ENCODE measurements at places on chromosomes 13 and 19.

- DNase-seq, result no peak
These were observed 47.3 kb downstream of the LATS2 start for GRCh38 chr13:21014139-21014501.

DNA sequence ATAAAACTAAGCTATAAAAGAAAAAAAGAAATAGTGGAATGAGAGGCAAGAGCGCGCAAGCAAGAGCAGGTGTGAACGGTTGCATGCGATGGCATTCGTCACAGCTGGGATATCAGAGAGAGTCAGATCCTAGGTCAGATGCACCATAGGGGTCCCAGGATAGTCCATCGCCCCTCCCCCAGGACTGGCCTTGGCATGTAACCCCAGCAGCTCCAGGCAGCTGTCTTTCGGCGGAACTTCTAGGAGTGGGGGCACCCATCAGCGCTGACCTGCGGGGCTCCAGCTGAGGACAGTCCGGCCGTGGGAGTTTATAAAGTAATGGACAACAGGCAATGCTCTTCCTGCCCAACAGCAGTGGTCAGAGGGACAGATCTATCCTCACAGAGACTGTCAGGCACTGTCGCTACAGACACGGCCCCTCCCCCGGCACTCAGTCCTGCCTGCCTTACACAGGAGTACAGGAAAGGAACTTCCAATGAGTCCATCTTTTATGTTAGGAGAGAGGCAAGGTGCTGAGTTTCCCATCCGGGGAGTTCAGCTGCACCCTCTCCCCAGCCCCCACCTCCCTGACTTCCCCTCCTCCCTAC is 1.4 kb downstream of the SIAH3 start:
- DNase-seq, result no peak

DNA sequence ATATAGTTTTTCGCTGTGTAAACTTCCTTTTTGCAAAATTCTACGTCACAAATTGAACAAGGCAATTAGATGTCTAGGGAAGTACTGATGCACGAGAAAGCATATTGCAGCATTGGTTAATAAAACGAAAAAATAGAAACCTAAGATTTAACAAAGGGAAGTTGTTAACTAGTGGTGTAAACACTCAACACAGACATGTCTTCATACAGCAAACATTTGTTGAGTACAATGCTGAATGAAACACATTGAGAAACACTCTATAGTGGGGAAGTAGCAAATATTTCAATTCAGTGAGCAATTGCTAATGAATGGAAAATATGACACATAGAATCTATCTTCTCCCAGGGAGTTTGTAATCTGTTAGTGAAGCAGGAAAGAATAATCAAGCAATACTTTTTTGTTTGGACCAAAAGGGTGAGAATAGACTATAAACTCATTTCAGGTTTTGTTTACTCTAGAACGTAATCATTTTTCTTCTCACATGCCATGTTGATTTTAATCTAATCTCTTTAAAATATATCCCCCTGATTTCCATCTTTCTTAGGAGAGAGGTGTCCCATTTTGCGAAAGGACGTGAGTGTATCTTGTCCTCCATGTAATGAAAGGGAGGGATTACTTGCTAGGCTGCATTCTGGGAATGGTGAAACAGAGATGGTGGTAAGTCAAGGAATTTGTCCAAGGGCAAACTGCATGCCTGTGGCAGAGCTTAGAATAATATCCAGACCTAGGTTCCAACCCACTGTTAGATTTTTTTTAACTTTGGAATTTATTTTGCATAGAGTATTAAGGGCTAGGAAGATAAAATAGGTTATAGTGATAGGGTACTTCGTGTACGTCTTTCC is 1.7 kb upstream of the ANKRD10 start:
- no peak for DNase-seq

- DNase-seq, result no peak
These were observed 17.1 kb upstream of the GPC5 start for GRCh38 chr13:91381371-91381770.

GRCh38 chr19:49911381-49912145 is 14.9 kb upstream of the IL4I1 start:
- no peak for DNase-seq

DNA sequence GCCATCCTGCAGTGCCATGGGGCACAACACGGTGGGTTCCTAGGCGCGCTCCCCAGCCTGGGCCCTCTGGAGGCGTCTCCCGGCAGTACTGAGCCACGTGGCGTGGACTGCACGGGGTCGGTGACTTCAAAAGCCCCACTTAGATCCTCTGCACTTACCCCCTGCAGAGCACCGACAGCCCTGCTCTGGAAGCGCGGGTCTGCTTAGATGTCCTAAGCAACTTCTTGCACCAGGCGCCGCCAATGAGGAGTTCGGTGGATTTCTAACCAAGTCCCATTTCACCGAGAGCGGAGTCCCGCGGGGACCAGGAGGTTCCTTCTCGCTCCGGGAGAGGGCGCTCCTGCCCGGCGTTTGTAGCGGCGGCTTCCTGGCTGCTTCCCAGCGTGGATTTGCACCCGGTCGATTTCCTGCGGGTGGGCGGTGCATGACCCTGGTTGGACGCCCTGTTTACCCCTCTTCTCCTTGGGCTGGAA is 25.2 kb upstream of the ZNF845 start:
- DNase-seq, result peak; percentile 16

GRCh38 chr13:77918391-77919245 is at the start of gene EDNRB:
EDNRB (minus strand) TSS chr13:77918831; CDS start chr13:77918573, 258 bp downstream.
- no peak for DNase-seq

DNA sequence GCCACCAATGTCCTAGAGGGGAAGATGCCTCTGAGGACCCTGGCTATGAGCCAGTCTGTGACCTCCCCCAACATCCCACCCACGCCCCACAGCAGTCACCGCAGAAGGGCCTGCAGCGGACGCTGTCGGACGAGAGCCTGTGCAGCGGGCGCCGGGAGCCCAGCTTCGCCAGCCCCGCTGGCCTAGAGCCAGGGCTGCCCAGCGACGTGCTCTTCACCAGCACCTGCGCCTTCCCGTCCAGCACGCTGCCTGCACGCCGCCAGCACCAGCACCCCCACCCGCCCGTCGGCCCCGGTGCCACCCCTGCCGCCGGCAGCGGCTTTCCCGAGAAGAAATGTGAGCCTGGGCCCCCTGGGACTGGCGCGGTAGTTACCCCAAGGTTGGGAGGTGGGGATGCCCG is 30.6 kb downstream of the DPF1 start:
- DNase-seq, result no peak

GRCh38 chr19:4542896-4543841 is 3.3 kb upstream of the LRG1 start:
- no peak for DNase-seq

GRCh38 chr13:110471833-110472162 is 89.7 kb downstream of the RAB20 start:
- DNase-seq, result no peak

- no peak for DNase-seq
These were observed 14.2 kb downstream of the ZIC2 start for GRCh38 chr13:99995589-99996380.

- DNase-seq, result no peak
These were observed 930.0 kb upstream of the SLITRK6 start for GRCh38 chr13:86729206-86729605.

DNA sequence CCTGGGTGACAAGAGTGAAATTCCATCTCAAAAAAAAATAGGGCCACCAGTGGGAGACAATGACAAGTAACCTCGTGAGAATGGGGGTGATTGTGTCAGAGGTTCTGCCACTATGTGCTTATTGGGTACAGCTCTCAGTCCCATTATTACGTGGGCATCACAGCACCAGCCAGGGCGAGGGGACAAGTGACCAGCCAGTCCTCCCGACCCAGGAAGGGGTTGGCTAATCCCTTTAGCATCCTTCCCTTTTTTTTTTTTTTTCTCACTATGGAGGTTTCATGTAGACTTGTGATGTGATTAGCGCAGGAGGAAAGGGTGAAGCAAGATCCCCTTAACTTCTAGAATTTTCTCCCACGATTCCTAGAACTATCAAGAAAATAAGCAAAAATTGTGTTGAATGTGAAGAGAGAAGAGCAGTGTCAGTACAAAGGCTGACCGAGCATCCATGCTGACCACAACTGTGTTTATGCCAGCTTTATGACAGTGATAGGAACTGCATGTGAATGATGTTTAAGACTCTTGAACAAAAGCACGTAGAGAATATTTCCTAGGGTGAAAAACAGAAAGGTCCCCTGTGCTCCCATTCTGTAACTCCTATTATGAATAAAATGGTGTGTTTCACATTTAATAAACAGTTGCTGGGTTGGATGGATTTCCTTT is 50.0 kb downstream of the ALOX5AP start:
- DNase-seq, result no peak

GRCh38 chr19:41030651-41031050 is 39.6 kb downstream of the CYP2B6 start:
- DNase-seq, result no peak

GRCh38 chr19:41932259-41932719 is 4.0 kb upstream of the ERFL start:
- DNase-seq, result no peak

DNA sequence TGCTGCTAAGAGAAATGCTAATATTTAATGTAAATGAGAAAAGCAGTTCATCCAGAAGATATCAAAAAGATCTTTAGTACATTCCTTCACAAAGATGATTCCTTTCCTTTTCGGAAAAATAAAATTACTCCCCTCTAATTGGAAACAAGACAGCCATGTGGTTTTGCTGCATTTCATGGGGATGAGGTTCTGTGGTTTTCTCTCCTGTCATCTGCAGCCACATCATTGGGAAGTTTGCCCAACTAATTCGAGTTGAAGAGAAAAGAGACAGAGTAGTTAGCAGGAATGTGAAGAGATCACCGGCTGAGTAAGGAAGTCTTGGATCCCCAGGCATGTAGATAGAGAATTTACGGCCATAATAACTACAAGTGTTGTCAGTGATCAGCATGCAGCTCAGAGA is 122.1 kb downstream of the CYSLTR2 start:
- DNase-seq, result no peak

DNA sequence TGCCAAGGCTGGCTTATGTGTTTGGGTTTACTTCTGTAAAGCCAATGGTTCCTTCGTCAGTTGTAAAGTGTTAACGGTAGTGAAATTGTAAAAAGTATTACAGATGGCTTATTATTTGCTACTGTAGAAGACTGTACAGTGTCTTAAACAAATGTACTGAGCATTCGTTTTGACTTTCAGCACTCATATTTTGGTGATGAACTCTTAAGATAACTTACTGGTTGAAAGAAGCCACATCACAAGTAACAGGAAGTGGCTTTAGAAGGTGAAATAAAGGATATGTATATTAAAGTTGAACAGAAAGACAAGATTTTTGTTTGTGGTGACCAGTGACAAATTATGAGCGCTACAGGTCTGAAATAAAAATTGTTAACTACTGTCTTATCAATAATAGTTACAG is 64.2 kb downstream of the URI1 start:
- DNase-seq, result no peak

DNA sequence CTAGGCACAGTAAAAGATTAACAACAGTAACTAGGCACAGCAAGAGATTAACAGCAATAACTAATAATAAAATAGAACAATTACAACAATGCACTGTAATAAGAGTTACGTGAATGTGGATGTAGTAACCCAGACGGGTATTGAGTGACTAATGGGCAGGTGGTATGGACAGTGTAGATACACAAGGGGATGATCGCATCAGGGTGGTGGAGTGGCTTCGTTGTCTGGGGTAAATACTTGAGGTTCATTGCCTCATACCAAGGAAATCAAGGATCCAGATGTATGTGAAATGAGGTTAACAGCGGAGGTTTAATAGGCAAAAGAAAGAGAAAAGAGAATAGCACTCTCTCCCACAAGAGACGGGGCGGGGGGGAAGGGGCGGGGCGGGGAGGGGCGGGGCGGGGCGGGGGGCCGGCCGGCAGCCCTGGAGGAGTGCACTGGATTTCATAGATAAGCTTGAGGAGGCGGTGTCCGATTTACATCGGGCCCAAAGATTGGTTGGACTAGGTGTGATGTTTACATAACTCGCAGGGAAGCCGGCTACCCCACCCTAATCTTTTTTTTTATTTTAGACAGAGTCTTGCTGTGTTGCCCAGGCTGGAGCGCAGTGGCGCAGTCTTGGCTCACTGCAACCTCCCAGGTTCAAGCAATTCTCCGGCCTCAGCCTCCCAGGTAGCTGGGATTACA is 106.3 kb downstream of the KCTD15 start:
- DNase-seq, result peak; percentile 41

- DNase-seq, result no peak
These were observed 17.1 kb downstream of the SHISA7 start for GRCh38 chr19:55426042-55426441.

DNA sequence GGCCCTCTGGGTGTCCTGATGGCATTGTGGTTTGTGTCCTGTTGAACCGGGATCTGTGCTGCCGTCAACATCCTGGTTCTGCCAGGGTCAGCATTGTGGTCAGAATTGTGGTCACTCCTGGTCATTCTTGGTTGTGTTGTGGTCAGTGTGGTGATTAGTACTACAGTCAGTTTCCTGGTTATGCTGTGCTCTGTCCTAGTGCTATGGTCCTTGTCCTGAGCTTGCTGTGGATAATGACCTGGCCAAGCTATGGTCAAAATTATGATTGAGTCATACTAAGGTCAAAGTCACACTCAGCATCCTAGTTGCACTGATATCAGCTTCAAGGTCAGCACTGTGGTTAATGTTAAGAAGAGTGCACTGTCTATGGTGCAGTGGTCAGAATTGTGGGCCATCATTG is 4.5 kb upstream of the OLFM2 start:
- no peak for DNase-seq

GRCh38 chr13:29713839-29714238 is 118.4 kb upstream of the SLC7A1 start:
- peak; percentile 49 for DNase-seq

- DNase-seq, result no peak
These were observed 20.0 kb downstream of the CILP2 start for GRCh38 chr19:19558055-19558454.

GRCh38 chr13:59879281-59879680 is 284.4 kb downstream of the DIAPH3 start:
- no peak for DNase-seq

- DNase-seq, result no peak
These were observed 709.8 kb downstream of the PCDH17 start for GRCh38 chr13:58341318-58341717.

DNA sequence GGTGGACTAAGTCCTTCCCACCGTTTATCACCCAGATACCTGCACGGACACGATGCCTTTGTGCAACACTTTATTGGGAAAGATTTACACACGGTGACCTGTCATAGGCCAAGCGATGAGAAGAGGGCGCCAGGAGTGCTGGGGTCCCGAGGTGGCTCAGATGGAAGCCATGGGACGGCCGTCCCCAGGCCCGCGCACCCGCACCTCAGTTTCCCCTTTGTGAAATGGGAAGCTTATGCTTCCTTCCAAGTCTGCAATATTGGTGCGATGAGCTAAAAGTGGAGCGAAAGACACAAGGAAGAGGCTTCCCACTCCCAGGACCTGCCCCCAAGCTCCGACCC is 369 bp upstream of the TMC4 start:
- DNase-seq, result no peak

DNA sequence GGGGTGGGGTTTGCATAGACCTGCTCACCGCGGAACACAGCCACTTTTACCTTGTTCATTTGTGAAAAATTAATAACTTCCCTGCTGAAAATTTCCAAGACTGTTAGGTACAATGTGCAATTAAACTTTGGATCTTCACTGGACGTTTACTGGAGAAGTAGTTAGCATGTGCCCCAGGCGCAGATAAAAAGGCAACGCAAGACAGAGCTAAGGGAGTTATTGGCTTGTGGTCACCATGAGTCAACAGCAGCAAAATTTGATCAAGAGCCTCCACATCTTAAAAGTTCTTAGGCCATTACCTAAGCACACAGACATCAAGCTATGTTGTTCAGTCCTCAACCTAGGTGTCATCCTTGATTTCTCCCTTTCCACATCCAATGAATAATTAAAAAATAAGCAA is 257.0 kb downstream of the LHFPL6 start:
- DNase-seq, result no peak

GRCh38 chr13:27147530-27148170 is 24.0 kb downstream of the USP12 start:
- no peak for DNase-seq

All from NCI-H526 treated with DMSO at 0.1 percent for 48 hours (cell line).